Mammary epithelial cell (primary cell): ENCODE measurements at places on chromosomes 1 and 21. TPM values are rescaled to one million over a fixed set of nuclear protein-coding genes. Genes with fewer than 3 reads are reported as not detected.

The SNX7 gene
- polyA plus RNA-seq = 32.5 TPM

The CD5L gene
- polyA plus RNA-seq = not detected

DNA sequence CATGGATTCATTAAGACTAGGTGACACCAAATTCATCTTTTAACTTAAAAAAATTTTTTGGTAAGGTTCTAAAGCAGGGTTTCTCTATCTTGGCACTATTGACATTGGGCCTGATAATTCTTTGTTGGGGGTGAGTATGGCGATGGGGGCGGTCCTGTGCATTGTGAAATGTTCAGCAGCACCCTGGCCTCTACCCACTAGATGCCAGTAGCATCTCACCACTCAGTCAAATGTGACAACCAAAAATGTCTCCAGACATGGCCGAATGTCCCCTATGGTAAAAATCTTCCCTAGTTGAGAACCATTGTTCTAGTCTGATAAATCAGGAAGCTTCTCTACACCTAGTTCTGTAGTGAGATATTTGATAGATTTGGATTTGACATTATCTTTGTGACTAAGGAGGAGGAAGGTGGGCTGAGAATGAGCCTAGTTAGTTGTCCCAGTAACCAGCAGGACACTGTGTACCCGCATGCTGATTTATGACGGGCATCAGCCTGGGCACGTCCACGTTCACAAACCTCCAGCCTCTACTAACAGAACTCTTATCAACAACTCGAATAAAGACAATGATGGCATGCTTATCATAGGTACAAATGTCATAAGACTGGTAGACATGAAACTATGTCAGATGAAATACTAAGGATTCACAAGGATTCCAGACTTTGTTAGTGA is 104.6 kb downstream of the KCND3 start:
- DNase-seq = no peak

DNA sequence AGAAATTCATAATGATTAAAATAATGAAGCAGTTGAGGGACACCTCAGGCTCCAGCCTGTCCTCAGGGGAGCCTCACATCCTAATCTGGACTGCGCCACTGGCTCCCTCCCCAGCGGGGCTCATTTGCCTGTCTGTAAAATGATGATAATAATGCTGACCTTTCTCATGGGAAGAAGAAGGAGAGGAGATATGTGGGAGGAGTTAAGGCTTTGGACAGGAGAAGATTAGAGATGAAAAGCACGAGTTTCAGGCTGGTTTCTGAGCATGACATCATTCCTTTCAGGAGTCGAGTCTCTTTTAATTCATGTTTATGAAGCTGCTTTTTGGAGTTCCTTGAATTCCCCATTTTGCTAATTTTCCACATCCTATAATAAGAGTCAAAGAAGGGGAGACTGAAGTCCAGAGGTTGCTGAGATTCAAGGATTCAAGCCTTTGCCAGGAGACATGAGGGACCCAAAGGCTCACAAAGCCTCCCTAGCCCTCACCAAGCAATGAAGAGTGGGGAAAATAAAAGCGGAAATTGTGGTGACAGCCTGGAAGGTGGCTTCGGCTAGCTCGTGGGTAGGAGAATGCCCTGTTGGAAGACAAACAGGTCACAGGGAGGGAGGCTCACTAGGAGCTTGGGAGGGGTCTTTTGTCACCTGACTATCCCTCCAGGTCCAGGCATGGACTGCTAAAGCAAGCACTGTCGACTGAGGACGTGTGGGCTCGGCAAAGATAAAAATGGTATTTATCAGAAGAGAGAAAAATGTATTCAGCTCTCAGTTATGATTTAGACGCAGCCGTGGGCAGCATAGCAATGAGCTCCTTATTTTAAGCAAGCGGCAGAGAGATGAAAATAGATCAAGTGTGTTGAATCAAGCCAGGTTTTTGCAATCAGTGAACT is 27.5 kb upstream of the STMN1 start:
- no peak for DNase-seq

DNA sequence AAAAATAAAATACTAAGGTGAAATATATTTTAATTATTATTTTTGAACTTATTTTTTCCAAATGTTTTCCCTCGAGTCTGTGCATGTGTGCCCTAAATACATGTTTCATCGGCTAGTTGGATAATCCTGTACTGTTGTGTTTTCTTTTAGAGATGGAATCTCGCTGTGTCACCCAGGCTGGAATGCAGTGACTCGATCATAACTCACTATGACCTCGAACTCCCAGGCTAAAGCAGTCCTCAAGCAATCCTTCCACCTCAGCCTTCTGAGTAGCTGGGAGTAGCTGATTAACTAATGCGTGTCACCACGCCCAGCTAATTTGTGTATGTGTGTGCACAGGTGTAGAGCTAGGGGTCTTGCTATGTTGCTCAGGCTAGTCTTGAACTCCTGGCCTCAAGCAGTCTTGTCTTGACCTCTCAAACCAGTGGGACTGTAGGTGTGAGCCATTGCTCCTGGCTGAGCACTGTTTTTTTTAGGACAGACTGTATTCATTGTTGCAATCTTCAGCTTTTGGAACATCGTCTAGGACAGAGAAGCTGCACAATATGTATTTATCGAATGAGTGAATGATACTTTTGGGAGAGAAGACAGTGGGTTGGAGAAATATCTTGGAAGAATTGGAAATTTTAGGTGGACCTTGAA is 4.8 kb upstream of the TMCO1 start:
- peak; percentile 88 for DNase-seq

DNA sequence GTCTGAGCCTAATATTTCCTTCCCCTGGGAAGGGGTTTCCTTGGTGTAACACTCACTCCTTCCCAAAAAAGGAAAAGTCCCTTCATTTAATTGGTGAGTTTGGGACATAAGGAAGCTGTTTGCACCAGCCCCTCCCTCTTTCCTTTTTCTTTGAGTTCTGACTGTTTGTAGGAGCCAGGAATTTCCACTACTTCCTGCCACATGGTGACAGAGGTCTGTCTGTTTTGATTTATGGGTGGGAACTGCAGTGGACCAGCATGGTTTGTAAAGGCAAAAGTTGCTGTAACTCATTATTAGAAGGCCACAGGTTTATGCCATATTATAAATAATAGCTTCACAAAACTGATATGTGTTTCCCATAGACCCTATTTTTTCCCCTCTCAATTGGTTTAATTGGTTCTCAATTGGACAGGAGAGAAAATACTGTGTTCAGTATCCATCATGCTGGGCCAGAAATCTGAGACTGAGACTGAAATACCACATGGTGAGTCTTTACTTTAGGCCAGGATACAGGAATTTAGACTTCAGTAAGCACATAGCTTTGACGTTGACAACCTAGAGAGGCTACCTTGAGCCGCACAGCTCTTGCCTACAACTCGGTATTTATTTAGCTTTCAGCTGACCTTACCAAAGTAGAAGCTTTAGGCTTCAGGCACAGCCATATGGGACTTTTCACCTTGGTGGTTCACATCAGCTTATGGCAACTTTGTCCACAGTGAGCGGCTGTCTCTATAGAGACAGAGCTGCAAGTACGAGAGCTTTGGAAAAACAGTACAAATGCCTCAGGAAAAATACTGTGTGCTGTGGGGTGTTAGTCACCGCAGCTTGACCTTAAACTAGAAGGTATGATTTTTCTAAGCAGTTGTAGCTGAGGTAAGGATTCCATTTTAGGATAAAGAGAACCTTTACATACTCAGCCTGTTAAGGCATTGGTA is 40.0 kb upstream of the RGS7 start:
- DNase-seq = peak; percentile 40
